NCI-H748 treated with DMSO at 0.1 percent for 48 hours (cell line): ENCODE measurements at places on chromosomes 3 and 15.

- DNase-seq = no peak
These were observed 55.9 kb downstream of the NGLY1 start for GRCh38 chr3:25727316-25727715.

GRCh38 chr3:189638276-189639031 is 7.3 kb downstream of the TP63 start:
- DNase-seq = no peak

DNA sequence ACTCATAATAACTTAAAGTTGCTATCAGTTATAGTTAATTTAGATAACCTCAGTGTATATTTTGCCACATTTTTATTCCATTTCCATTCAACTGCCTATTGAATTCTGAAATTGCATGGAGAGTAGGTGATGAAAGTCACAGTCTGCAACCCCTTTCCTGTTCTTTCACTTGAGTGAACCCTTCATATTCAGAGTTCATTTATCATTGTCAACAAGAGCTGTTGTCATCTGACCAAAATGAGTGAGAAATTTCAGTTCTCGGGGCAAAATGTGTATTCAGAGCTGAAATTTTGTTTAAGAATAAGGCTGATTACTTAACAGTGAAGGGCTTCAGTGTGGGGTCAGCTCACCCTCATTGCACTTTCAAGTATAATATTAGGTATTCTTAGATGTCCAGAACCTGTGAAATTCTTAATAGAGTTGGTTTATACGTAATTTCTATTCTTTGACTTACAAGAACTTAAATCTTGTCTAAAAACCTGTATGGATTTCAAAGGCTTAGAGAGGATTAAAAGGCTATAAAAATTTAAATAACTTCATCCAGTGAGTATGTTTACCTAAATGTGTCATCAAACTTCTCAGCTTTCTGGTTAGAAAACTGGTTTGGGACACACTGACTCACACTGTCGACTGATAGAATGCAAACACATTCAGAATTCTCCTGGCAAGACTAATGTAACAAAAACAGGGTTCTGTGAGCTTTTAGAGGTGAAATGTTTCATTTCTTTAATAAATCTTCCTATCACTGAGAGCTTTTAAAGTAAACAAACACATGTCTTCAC is 92.2 kb downstream of the CMSS1 start:
- no peak for DNase-seq

- no peak for DNase-seq
These were observed 177.9 kb downstream of the OSBPL10 start for GRCh38 chr3:31802981-31803740.

- DNase-seq = no peak
These were observed 536 bp downstream of the ATP10A start for GRCh38 chr15:25862472-25863110.

GRCh38 chr3:88057630-88058305 is 1.0 kb downstream of the CGGBP1 start:
- peak; percentile 10 for DNase-seq
